ENCODE measurements at places on chromosomes 11 and 22. TPM values are rescaled to one million over a fixed set of nuclear protein-coding genes. Genes with fewer than 3 reads are reported as not detected.

GRCh38 chr11:15113381-15113780 lies 1.3 kb upstream of the INSC start:
- no peak for DNase-seq

DNA sequence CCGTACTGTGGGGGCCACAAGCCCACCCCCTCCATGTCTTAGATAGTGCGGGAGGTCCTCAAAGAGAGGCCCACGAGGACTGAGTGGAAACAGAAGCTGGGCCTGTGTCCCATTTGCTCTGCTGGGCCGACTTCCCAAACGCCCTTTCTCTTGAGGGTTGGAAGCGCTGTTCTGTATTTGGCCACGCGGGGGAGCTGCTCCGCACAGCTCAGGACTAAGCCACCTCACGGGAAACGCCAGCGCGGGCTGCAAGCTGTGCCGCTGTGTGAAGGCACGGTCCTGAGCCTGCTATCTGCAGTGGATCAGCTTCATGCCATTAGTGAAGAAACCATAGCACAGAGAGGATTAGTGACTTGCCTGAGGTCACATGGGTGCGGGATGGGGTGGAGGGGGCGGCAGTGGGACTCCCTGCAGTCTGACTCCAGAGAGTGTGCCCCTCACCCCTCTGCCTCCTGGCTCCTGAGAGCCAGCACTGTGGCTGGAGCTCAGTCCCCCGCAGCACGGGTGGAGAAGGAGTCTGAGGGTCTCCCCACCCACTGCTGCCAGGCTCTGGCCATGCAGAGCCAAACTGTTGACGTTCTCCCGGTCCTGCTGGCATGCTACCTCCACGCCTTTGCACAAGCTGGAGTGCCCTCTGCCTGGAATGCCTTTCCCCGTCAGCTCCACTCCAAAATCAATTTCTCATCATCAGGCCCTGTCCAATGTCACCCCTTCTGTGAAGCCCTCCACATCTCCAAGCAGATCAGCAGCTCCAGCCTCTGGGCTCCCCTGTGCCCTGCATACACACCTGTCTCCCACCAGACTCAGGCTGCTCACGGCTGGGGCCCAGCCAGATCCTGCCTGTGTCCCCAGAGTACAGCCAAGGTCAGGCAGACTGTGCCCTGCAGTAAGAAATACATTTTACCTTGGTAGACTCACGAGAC lies 51.5 kb upstream of the LRRC32 start:
- peak; percentile 90 for DNase-seq

DNA sequence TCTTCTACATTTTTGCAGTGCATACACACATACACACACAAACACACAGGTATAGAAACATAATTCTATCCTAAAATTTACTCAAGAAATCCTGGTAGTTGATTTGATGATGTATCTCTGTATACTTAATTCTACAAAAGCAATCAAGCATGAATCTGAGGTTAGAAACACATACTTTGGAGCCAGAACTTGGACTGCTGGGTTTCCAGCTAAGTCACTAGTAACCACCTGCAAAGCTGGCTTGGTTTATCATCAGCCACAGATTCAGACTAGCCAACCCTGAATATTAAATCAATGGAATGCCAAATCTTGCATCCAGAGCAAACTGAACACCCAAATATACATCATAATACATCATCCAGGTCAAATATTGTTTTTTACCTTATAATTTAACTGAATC lies 24.8 kb upstream of the POU2AF2 start:
- DNase-seq: no peak

OR51B5 gene
- total RNA-seq: not detected

SCN4B gene
- 12.6 TPM for total RNA-seq

APOL5 gene
- not detected for total RNA-seq

PKNOX2 gene
- total RNA-seq: 9.1 TPM

MS4A3 gene
- total RNA-seq: not detected
